Amniotic epithelial cell (primary cell): ENCODE measurements at places on chromosomes 6 and 20.

- no peak for DNase-seq
Observed at GRCh38 chr6:21051777-21052176, 517.5 kb downstream of the CDKAL1 start.

- no peak for DNase-seq
Observed at GRCh38 chr6:104642871-104643270, 216.8 kb downstream of the HACE1 start.

- no peak for DNase-seq
Observed at GRCh38 chr6:125054331-125054730, 92.1 kb downstream of the RNF217 start.

- no peak for DNase-seq
Observed at GRCh38 chr20:62624719-62625453, 17.4 kb upstream of the SLCO4A1 start.

DNA sequence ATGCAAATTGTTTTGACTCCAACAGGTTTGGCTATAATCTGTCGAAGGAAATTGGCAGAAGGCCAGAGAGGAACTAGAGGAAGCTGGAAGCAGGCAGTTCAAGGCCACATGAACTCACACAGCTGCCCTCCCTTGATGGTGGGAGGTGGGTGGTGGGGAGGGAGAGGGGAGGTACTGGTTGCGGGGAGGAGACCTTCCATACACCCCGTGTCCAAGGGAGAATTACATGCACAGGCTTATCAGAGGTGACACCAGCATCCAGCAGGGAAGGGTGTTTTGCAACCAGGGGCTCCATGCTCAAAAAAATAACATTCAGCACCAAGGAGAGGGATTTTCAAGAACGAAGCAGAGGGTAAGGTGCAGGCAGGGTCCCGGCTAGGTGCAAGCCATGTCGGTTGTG lies 9.1 kb downstream of the PRND start:
- DNase-seq = peak; percentile 45

DNA sequence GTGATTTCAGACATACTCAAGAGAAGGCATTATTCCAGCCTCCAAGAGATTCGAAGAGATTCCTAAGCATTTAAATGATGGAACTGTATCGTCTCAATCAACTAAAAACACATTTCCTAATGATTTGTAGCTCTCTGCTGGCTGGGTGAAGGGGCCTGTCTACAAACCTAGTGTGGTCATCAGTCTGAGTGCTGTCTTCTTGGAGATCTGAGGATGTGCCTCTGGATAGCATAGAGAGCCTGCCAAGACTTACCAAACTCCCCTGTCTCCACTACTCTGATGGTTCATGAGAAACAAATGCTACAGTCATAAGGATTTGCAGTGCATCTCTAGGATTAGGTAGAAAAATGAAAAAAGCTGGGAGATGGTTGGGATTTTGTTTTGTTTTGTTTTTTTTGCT lies 176.9 kb upstream of the CITED2 start:
- no peak for DNase-seq

GRCh38 chr6:1762203-1762602 lies 152.5 kb downstream of the FOXC1 start:
- no peak for DNase-seq

GRCh38 chr6:4153514-4153985 lies 18.2 kb upstream of the ECI2 start:
- no peak for DNase-seq

DNA sequence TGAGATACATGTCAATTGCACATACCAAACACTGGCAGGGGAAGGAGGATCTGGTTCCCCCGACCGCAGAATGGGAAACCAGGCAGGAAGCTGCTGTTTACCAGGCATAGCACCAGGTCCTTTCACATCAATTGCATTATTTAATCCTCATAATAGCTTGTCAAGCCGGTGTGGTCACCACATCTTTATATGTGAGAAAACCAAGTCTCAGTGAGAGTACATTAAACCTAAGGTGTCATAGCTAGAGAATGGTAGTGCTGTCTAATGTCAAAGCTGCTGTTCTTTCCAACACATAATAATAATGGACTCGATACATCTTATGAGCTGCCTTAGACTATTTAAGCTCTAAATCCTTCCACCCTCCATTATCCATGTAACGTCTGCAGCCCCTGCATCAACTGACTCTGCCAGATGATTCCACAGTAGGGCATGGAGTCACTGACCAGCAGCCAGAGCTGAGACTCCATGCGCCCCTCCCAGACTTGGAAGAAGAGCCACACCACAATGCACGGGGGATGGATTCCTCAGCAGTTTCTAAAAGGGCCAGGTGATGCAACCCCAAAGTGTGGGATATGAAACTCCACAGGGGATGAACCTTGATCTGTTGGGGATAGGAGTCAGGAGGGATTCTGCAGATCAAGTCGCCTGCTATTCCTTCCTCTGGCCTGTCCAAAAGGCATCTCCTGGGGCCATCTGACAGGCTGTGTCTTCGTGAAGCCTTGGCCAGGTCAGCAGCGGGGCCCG lies 71.8 kb downstream of the GPR6 start:
- DNase-seq = no peak

GRCh38 chr6:42383421-42384205 lies 68.1 kb downstream of the TRERF1 start:
- no peak for DNase-seq

DNA sequence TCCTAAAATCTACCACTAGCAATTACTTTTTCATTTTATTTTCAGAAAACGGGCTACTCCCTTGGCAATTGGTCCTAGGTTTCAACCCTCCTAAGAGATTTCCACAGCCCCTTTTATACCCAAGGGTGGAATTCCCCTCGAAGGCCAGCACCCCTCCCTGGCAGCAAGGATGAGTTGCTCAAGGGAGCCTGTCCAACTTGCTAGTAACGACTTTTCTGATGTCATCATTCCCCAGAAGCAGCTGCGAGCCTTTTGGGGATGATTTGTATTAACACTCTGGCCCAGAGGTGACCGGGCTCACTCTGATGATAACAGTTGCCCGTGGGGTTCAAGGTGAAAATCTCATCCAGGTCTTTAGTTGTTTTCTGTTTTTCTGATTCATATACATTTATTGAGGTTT lies 30.7 kb upstream of the NAA20 start:
- DNase-seq = peak; percentile 55

DNA sequence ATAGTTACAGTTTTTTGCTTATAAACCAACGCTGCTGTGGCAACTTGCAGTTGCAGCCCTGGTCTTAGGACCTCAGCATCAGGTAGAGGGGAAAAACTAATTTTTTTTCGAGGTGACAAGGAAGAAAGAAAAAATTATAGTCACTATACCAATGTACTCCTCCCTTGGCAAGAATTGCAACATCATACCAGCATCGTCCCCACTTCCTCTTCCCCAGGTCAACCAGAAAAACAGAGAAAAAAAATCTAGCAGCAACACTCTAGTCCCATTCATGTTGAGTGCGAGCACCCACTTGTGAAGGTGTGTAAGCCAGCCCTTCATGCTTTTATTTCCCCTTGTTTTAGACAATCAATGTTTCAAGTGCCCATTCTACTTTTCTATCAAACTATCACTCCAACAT lies 13.1 kb upstream of the DCBLD1 start:
- no peak for DNase-seq
